ENCODE measurements at places on chromosomes 13 and 19. TPM values are rescaled to one million over a fixed set of nuclear protein-coding genes. Genes with fewer than 3 reads are reported as not detected.

TEX101 gene
- not detected for total RNA-seq

NCAN gene
- not detected for total RNA-seq

ZNF625 gene
- 14.7 TPM for total RNA-seq

FGF21 gene
- total RNA-seq, result not detected

FCGBP gene
- under 0.01 TPM for total RNA-seq

ITGBL1 gene
- total RNA-seq, result 42.5 TPM

IGSF23 gene
- total RNA-seq, result 0.32 TPM

PTBP1 gene
- total RNA-seq, result 129 TPM

S1PR5 gene
- total RNA-seq, result 2.9 TPM

GIPC3 gene
- 0.43 TPM for total RNA-seq

CYP4F2 gene
- not detected for total RNA-seq

All from fibroblast of villous mesenchyme (primary cell).